ENCODE measurements at places on chromosomes 12 and 14.

DNA sequence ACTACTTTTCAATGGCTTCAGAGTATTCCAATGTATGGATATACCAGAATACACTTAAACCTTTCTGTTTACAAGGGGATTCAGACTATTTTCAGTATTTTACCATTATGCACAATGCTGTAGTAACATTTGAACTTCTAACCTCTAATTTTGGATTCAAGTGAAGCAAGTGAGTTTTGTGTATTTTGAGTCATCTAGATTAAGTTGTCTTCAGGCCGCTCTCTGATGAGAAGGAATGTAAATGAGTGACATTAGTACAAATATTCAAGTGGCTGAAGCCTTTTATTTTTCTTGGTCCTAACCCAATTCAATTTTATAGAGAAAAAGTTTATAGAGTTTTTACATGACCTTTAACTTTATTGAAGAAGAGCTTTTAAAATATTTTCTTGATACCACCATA, 125.6 kb downstream of the PDE3A start:
- DNase-seq: no peak

DNA sequence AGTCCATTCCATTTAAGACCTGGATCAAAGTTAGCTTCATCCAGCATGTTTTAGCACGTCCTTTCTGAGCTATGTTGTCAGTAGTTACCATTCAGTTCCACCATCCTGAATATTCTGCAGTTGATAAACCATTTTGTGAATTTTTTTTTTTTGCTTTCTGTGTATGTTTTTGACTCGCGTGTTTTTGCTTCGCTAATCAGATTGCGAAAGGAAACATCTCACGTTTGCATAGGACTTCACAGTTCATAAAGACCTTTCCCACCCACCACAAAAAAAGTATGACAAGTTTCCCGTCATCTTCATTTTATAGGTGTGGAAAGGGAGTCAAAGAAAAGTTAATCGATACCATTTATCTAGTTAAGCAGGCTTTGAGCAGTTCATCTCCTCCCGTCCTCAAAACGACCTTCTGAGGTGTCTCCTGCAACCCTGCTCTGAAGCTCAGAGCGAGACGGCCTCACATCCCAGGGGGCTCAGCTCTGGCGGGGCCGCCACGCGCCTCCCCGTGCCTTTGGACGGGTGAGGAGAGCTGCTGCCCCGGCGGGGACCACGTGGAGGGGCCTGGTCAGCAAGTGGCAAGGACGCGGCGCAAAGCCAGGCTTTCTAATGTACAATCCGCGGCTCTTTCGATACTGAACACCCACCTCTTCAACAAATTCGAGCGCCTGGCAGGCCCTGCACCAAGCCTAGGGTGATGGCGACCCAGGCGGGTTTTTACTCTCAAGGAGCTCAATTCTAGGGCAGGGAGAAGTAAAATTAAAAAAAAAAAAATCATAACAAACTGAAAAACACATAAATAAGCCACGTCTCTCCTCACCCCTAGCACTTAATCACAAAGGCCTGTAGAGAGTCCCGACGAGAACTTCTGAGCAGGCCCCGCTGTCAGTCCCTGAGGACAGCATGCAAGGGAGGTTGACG, 988 bp upstream of the TMEM263 start:
- DNase-seq: peak; percentile 4

DNA sequence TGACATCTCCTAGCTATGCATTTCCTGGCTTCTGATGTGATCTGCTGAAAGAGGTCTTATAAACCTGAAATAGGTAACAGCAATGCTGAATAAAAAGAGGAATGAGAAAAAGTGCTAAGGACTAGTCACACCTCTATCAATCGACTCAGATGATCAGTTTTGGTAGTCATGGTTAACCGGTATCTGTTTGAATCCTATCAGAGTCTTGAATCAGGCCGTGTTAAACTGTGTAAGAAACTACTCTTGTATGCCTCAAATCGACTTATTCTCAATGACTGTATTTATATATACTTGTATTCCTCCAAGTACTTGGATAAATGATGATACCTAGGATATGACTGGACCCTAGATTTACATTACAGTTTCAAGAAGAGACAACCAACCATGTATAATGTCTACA, 10.8 kb upstream of the ISM2 start:
- DNase-seq: no peak

DNA sequence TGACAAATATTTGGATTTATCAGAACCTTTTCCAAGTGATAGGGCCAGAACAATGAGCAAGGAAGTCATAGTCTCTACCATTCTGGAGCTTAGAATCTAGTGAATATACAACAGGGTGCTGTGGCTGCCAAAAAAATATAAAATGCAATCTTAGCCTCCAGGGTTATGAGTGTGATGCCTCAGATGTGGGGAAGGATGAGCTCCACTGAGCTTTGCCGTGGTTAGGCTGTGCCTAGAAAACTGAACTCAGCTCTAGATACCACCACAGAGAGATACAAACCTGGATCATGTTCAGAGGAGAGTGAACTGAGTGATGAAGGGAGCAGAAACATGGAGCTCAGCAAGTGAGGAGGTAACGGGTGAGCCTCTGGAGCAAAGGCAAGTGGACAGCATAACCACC, 138.1 kb upstream of the HIF1A start:
- DNase-seq: no peak

GRCh38 chr14:56809270-56810146, 771 bp downstream of the OTX2 start:
- DNase-seq: no peak

GRCh38 chr12:4482936-4483335, 37.3 kb upstream of the FGF6 start:
- no peak for DNase-seq
